ENCODE measurements at places on chromosomes 7 and 10. TPM values are rescaled to one million over a fixed set of nuclear protein-coding genes. Genes with fewer than 3 reads are reported as not detected.

- no peak for DNase-seq
Observed at GRCh38 chr10:36220151-36220550, 578.1 kb upstream of the FZD8 start.

DNA sequence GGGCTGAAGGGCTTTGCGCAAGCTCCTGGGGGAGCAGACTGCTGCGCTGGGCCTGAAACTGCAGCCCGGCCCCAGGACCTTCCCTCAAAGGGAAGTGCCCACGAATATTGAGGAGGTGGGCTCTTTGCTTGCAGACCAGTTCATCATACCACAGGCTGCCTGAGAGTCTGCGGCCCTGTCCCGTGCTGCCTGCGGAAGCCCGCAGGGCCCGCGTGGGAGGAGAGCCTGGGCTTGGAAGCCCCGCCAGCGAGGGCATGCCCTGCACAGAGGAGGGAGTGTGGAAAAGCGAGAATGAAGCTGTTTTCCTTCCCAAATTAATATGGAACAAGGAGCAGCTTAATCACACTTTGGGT lies 83.6 kb upstream of the MKI67 start:
- peak; percentile 86 for DNase-seq

DNA sequence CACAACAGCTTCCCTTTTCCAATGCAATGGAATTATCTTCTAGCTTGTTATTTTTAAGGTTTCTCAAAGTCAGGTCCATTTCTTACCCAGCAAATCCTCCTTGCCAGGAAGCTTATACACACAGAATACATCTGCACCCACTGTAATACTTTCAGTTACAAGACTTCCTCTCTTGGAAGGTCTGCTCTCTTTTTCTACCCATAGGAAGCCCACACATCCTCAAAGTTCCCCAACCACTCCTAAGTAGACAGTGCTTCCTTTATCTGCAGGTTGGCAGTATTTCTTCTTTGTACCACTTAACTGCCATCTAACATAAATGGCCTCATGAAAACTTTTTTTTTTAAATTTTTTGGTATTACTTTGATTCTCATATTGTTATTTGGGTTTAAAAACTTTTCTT lies 155.6 kb downstream of the TAX1BP1 start:
- no peak for DNase-seq

Gene SORCS1
- 2.2 TPM for total RNA-seq

DNA sequence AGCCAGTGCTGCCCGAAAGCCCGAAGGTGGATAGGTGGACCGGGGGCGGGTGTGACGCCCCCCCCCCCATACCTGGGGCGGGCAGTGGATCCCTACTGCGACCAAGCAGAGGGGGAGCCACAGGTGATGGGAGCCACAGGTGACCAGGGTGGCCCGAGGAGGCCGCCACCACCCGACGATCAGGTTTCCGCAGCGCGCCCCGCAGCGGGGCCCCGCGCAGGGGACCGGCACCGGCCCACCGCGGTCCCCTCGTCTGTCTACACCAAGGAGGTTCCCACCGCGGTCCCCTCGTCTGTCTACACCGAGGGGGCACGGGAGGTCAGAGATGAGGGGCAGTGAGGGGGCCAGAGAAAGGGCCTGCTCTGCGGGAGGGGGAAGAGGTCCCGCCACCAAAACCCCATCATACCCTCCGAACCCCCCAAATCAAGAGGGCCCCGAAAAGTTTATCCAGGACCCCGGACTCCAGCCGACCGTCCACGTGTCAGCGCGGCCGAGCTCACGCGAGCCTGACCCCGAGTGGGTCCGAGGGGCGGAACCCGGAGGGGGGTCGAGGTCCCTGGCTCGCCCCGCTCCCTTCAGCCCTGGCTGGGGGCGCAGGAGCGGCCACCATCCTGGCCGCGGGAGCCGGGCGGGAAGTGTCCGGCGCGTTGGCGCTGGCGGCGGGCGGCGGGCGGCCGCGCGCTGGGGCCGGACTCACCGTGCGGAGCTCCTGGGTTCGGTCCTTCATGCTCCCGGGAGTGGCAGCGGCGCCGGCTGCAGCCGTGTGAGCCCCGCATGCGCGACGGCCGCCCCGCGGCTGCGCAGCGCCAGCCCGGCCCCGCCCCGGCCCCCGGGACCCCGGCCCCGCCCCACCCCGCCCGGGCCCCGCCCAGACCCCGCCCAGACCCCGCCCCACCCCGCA lies at the start of gene STX1A:
STX1A (minus strand) TSS at position 765 of the 901 bp plus-strand sequence; CDS start at position 727, 38 bp downstream.
- peak; percentile 93 for DNase-seq

Gene RFC2
- 24.7 TPM for total RNA-seq
